ENCODE measurements at places on chromosomes 6 and 20. TPM values are rescaled to one million over a fixed set of nuclear protein-coding genes. Genes with fewer than 3 reads are reported as not detected.

DNA sequence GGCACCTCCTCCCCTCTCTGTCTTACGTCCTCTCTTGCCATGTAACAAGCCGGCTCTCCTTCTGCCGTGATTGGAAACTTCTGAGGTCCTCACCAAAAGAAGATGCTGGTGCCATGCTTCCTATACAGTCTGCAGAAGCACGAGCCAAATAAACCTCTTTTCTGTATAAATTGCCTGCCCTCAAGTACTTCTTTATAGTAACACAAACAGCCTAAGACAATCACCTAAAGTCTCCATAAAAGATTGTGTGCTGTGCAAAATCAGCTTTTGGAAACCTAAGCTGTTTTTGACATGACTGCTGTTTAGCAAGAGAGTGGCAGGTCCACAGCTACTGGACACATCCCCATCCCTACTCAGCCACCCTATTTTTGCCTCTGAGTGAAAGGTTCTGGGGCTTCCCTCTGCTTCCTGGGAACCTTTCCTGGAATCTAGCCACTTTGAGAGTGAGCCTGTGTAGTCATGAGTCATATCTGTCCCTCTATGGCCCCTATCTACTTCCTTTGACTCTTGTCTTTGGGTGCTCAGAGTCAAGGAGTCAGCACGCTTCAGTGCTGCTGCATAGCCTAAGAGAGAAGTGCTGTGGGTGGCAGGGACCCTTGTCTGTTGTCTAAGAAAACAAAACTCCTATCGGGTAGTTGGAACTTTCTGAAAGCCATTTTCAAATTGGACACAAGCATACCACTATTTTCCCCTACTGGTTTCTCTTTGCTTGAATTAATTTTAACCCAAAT lies 110.0 kb downstream of the PPP1R14C start:
- DNase-seq, result no peak

- DNase-seq, result no peak
Observed at GRCh38 chr20:5845681-5846615, 95.7 kb downstream of the SHLD1 start.

- no peak for DNase-seq
Observed at GRCh38 chr6:166078294-166078693, 89.4 kb downstream of the TBXT start.

DNA sequence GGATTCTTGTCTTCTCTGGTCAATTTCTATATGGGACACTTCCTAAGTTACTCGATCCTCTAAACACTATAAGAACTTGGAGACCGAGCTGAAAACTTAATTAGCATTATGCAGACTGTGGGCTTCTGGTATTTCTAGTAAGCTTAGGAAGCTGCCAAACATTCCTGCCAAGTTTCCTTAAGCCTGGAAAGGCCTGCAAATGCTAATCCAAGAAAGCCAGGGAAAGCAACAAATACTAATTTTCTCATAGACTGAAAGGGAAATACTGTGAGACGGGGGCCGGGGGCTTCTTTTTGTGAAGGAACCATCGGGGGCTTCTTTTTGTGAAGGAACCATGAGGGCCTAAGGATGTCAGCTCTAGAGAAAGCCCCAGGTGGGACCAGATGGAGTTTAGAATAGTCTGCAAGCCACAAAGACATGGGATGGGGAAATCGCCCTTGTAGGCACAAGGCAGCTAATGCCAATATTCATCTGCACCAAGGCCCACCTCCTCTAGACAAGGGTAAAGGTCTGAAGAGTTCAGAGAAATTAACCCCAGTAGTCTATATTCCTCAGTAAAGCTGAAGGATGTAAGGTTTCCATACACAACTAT lies 332.4 kb upstream of the PRDM1 start:
- no peak for DNase-seq

Gene FAM209B
- total RNA-seq, result not detected

Measured in lung microvascular endothelial cell (primary cell).